NAMALWA (cell line): ENCODE measurements at places on chromosomes 7 and 10.

DNA sequence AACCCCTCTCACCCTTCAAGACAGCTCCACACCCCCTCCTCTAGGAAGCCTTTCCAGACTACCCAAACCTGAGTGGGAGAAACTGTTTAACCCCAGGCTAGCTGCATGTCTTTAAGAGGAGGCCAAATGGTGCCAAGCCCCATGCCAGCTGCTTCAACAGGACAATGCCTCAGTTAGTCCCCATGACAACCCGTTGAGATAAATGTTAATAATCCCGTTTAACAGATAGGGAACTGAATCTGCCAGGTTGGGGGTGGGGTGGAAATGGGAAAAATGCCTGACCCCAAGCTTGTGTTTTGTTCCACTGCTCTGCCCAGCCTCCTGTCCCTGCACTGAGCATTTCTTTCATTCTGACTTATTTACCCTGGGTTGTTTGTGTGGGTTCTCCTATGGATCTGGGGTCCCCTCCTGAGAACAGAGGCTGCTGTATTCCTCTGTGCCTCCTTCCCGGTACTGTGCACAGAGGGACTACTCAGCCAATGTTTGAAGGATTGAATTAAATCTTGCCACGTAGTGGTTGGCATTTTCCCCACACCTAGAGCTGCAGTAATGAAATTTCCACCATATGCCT is 452.6 kb upstream of the ZMIZ1 start:
- DNase-seq, result no peak

GRCh38 chr10:12535656-12536055 is 186.3 kb downstream of the CAMK1D start:
- DNase-seq, result no peak

GRCh38 chr7:4648111-4648510 is 34.0 kb upstream of the FOXK1 start:
- no peak for DNase-seq

DNA sequence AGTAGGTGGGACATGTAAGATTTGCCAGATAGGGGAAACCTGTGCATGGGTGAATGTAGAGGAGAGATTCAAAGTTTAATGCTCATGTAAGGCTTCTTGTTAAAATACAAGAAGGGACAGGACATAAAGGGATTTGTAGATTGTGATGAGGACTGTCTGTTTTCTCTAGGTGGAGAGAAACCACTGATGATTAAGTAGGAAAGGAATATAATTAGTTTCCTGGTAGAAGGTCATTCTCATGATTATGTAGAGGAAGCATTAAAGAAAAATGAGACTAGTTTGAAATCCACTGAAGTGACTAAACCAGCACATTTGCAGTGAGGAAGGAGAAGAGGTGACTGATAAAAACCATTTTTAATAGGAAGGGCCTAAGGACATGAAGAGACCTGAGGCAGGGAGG is 19.6 kb upstream of the MACC1 start:
- no peak for DNase-seq

DNA sequence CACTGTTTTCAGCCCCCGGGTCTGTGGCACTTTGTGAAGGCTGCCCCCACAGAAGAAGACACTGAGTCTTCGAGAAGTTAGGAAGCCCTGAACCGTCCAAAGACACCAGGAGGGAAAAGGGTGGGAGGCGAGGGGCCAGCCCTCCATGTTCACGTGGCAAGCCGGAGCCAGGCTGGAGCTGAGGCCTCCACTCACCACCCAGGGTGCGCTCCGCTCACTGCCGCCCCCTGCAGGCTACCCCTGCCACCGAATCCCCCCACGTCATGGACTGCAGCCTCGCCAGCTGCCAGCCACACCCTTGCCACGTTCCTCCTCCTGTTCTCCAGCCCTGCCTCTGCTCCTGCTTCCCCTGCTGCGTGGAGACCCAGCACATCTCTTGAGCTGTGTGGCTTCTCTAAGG is 59.0 kb upstream of the EN2 start:
- peak; percentile 52 for DNase-seq

DNA sequence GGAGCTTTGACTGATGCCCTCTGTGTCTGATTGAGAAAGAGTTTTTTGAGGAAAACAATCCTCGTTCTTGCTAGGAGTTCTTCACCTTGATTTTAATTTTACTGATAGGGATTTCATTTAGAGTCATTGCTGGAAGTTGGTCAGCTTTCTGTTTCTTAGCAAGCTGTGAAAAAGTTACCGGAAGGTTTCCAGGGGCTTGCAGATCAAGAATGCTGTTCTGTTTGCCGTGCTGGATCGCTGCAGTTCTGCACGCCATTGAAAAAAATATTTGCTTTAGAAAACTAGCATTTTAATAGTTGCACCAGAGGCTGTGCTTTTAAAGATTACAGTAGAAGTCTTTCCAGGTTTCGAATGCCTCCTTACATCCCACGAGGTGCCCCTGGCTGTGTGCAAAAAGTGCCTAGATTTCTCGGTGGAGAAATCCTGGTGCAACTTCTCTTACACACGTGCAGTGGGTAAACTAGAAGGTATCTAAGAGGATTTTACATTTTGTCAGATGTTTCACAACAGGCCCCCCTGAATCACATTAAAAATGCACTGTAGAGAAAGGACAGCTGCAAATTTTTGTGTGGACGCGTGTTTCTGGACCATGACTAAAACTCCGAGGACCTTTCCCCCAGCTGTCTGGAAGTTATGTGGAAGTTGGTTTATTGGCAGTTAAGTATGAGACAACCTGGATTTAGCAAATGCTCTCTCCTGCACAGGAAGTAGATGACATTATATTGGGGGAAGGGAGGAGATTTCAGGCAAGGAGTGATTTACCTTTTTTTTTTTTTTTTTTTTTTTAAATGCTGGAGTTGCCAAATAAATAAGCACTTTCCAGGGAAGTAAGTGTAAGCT is 5.8 kb downstream of the TCF7L2 start:
- DNase-seq, result no peak

DNA sequence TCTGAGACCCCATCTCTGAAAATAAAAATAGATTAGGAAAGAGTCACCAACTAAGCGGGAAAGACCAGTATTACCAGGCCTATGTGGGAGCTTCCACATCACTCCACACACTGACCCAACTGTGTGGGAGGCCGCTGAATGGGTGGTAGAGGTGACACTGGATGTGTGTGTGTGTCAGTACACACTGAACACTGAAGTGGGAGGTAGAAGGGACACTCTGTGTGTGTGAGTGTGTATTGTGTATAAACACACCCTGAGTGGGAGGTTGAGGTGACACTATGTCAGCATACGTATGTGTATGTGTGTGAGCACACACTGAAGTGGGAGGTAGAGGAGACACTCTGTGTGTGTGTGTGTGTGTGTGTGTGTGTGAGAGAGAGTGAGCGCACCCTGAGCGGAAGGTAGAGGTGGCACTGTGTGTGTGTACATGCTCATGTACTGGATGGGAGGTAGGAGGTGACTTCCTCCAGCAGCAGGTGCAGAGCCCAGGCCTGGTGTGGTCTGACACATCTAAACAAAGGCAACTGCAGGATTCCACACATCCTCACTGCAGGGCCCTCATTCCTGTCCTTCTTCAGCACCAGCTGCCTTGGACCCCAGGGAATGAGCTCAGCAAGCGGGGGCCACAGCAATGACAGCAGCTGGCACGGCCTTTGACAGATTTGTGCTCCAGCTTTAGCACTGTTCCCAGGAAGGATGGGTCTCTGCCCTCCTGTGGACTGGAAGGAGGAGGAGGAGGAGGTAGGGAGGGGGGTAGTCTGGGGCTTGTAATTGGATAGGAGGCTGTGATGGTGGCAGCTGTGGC is 26.5 kb upstream of the RBM20 start:
- no peak for DNase-seq
